ENCODE measurements at places on chromosomes 11 and 22. TPM values are rescaled to one million over a fixed set of nuclear protein-coding genes. Genes with fewer than 3 reads are reported as not detected.

- no peak for DNase-seq
Measured at GRCh38 chr11:102669664-102670063, 35.9 kb downstream of the MMP27 start.

DNA sequence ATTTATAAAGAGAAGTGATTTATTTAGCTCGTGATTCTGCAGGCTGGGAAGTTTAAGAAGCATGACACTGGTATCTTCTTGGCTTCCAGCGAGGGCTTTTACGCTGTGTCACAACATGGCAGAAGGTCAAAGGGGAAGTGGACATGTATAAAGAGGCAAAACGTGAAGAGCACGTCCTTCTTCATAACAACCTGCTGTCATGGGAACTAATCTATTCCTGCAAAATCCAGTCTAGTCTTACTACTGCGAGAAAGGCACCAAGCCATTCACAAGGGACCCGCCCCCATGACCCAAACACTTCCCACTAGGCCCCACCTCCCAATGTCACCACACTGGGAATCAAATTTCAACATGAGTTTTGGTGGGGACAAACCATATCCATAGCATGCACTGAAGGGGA is 58.3 kb downstream of the AMOTL1 start:
- DNase-seq = no peak

HMOX1 gene
- total RNA-seq = 3.3 TPM

DNA sequence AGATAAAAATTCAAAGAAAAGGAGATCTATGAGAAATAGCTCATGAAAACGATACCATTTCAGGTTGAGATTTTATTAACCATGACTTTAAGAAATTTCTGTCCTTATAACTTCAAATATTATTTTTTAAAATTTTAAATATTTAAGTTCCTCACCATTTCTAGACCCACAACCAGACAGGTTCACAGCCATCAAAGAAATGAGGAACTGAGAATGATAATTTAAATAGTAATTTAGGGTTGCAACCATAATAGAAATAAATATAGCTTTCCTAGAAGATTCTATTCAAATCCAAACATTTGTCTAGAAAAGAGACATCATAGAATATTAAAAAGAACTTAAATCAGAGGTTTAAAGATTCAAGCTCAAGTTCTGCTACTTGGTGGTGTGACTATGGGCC is 5.9 kb upstream of the VWA5A start:
- no peak for DNase-seq

DNA sequence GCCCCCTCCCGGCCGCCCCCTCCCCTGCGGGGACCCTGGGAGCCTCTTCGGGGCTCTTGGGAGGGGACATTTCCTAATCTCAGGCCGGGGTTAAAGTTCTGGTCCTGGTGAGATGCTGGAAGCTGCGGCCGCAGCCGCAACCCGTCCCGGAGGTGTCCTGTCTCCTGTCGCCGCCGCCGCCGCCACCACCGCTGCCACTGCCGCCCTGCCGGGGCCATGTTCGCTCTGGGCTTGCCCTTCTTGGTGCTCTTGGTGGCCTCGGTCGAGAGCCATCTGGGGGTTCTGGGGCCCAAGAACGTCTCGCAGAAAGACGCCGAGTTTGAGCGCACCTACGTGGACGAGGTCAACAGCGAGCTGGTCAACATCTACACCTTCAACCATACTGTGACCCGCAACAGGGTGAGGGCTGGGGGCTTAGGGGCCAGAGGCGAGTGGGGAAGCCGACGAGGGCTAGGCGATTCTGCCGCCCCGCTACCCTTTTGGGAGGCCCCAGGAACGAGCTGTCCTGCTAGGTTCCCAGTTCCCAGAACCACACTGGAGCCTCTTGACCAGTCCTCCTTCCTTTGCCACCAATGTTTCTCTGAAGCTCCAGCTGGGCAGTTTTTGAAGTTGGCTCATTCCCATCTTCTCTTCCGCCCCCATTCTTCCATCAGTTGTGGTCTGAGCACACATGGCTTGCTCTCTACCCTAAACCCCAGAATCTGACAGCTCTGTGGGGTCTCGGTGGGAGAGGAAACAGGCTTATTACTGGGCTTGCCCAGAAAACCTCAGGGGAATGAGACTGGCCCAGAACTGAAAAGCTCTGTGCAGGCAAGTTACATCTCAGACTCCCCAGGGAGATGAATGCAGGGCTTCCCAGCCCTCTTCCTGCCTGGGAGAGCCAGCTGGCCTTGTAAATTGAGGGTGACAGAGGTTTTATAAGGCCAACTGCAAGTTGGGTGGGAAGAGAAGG is 781 bp downstream of the SIDT2 start:
- peak; percentile 56 for DNase-seq

DNA sequence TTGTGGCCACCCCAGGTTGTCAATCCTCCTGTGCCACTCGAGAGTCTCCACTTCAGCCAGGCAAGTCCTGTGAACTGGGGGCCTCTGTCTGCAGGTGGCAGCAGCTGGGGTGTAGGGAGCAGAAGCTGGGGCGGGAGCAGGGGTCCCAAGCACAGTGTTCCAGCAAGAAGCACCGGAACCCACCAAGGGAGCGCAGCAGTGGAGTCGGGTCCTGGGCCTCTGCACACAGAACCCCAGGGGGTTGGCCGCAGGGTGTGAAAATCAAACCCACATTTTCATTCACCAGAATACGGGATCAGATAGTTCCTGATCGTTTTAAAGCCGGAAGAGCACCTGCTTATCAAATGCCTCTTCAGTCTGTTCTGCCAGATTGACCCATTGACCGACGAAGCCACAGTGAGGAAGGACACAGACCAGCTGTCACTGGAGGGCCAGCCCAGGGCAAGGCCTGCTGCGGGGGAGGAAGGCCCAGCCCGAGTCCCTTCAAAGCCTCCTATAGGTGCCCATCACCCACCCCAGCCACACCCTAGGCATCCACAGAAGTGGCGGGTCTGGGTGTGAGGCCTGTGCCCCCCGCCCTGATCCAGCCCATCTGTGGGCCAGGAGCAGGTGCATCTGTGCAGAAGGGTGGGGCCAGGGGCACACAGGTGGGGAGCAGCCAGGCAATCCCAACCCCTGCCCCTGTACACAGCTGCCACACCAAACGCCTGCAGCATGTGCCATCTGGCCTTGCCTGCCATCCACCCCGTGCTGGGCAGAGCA is 34.1 kb downstream of the RSPH14 start:
- DNase-seq = no peak

DNA sequence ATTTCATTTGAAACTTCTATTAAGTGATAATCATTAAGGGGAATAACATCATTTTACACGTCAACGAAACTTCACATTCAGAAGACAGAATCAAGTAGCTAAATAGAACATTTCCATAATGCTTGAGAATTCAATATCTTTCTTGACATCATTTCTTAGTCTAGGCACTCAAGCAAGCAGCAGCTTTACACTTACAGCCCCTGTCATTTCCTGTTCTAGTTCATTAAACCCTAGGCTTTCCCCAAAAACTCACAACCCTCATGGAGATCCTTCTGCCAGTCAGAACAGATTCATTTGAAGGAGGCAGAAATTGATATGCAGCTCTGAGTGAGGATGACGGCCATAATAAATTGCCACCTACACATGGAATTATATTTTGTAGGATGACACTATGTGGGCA is 5.3 kb upstream of the HORMAD2 start:
- no peak for DNase-seq

OR5A2 gene
- total RNA-seq = not detected

GRCh38 chr22:43985532-43985931 is 30.3 kb downstream of the SAMM50 start:
- no peak for DNase-seq

DNA sequence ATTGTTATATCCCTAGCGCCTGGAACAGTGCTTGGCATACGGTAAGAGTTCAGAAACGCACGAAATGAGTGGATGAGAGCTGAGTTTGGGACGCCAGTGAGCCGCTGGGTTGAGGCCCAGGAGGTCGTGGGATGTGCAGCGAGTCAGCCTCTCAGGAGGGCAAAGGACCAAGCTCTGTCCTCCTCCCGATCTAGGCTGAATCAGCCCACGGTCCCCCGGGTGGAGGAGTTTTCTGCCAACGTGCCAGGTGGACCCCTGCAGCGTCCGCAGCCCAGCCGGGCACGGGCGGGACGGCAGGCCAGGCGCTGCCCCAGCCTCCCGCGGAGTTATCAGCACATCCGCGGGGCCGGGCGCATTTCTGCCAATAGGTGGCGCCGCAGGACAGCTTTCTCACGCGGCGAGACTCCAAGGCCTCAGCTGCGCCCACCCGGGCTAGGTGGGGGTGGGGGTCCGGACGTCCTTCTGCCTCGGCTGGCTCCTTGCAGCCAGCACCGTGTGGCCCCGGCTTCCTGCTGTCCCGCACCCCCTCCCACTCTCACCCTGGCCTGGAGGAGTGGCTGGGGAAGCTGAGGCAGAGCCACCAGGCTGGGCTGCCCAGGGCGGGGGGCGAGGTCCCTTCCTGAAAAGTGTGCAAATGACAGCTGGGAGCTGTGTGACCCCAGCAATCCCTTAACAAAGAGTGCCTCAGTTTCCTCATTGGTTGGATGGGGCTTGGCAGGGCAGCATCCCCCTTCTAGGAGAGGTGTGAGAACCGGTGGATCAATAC is 2.2 kb upstream of the RPS19BP1 start:
- DNase-seq = peak; percentile 90

DNA sequence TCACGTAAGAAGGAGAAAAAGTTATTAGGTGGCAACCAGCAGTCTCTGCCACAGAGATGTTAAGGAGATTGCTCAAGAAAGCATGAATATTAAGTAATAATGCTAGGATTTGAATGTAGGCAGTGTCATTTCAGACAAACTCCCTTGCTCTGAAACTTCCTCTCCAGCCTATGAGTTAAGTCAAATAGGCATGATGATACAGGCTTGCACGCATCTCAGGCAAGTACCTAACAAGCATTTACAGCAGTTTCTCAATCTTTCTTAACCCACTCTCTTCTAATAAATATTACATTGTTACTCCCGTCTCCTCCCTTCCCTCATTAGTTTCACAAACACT is 72.7 kb downstream of the RAB38 start:
- no peak for DNase-seq

PNPLA2 gene
- total RNA-seq = 294 TPM

OR5B21 gene
- not detected for total RNA-seq

DNA sequence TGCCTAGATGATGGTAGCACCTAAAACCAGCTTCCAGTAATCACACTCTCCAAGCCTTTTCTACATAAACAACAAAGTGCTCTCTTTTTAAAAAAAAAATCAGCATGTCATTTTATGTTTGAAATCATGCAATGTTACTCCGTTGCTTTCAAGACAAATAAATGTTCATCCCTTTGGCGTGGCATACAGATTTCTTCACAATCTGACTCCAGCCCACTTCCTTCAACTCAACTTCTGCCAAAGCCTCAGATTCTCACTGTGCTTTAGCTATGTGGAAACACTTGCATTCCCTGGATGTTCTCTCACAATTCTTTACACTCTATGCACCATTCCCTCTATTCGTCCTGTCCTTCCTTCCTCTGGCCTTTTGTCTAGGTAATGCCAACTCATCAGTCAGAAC is 206.3 kb upstream of the BLID start:
- no peak for DNase-seq

HTR3B gene
- not detected for total RNA-seq

- no peak for DNase-seq
Measured at GRCh38 chr22:29313576-29314466, 1.7 kb downstream of the RASL10A start.

DNA sequence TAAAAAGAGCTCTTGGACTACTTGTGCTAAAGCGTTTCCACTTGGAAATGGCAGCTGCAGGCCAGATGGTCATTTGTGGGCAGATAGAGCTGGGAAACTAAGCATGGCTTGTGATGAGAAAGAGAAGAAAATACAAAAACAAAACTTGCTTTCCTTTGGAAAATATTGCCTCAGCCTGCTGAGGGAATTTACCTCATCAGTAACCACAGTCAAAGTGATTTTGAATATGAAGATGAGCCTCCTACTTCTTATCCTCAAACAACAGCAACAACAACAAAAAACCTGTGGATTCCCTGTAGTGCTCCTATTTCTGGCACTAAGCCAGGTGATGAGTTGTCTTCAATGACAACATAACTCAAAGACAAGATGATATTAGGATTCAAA is 62.7 kb upstream of the FIBIN start:
- peak; percentile 42 for DNase-seq

- DNase-seq = no peak
Measured at GRCh38 chr11:43515090-43515489, 156.4 kb downstream of the TTC17 start.

GRCh38 chr11:125165111-125165842 is 726 bp downstream of the PKNOX2 start:
- peak; percentile 28 for DNase-seq

- no peak for DNase-seq
Measured at GRCh38 chr11:6599449-6599848, 4.0 kb downstream of the RRP8 start.

- no peak for DNase-seq
Measured at GRCh38 chr11:74735365-74735928, 4.2 kb upstream of the CHRDL2 start.

ZFP91 gene
- 63.1 TPM for total RNA-seq

DNA sequence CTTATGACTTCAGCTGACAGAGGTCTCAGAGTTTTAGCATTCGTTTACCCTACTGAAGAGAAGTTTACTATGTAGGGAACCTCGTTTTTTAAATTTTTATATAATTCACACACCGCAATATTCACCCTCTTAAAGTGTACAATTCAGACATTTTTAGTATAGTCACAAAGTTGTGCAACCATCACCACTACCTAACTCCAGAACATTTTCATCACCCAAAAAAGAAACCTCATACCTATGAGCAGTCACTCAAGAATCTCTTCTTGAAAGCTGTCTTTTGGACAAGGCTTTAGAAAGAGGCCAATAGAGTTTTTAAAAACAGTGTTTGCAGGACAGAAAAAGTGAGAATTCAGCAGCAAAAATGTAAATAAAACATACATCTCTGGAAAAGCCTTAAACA is 39.5 kb upstream of the CLNS1A start:
- no peak for DNase-seq

HBB gene
- 202 TPM for total RNA-seq

- no peak for DNase-seq
Measured at GRCh38 chr22:27378995-27379394, 422.6 kb downstream of the MN1 start.

EI24 gene
- total RNA-seq = 72.4 TPM

- DNase-seq = no peak
Measured at GRCh38 chr11:75725547-75726320, 8.1 kb downstream of the MOGAT2 start.

ART1 gene
- total RNA-seq = 0.57 TPM

DNA sequence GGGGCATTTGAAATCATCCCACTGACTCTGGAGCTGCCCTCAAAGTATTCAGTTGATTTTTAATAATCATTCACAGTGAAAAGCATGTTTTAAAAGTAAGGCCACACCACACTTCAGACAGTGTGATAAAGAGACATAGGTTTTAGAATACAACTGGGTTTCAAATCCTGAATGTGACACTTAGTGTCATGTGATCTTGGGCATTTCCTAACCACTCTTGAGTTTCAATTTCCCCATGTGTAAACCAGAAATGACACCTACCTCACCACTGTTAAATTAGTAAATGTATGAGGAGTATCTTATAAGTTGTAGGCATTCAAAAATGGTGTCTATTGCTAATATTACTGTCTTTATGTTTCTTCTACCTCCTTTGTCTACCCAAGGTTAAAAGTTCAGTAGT is 5.4 kb downstream of the TMEM123 start:
- no peak for DNase-seq

GRCh38 chr11:23953951-23954710 is 542.7 kb upstream of the LUZP2 start:
- DNase-seq = no peak

GRCh38 chr22:45649809-45650208 is 21.8 kb upstream of the ATXN10 start:
- no peak for DNase-seq

Measured in heart left ventricle (tissue), 16 donors.